NCI-H2029 (cell line): ENCODE measurements at places on chromosomes 2 and 18.
A peak's percentile ranks its signal among the peaks of the same experiment; 100 is the strongest.

DNA sequence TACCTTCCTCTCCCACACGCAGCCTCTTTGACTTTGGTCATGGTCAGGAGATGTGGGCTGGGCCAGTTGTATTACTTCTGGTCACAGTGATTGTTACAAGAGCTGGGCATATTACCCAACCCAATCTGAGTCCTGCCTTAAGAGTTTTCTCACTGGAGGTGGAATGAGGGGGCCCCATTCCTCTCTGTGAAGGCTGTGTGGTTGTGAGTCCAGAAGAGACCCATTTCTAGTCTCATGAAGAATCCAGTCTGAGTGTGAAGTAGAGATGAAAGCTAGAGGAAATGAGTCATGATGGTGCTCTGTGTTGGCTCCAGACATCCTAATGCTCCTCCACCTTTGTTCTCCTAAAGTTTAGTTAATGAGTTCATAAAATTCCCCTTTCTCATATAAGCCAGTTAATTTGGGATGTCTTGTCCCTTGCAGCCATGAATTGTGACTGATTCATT lies 50.8 kb upstream of the RASGRP3 start:
- DNase-seq = no peak

DNA sequence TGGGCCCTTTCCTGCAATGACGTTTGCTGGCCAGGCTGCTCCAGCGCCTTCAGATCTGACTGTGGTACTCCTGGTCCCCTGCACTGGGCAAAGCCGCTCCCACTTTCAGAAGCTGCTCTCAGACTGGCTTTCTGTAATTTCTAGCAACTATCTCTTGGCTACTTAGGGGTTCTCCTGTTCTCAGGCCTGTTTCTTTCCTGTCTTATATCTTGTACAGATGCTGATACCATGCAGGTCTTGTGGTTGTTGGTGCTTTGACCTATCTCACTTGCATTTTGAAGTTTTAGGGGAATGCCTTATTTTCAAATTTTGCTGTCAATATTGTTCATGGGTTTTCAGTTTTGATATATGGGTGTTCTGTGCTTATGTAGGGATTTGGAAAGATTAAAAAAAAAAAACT lies 145.8 kb downstream of the CLIP4 start:
- no peak for DNase-seq

GRCh38 chr2:106552921-106553320 lies 65.8 kb downstream of the CD8B2 start:
- DNase-seq = no peak

- DNase-seq = no peak
Measured at GRCh38 chr2:55102056-55102812, 52.0 kb upstream of the RTN4 start.

- no peak for DNase-seq
Measured at GRCh38 chr2:149832324-149832723, 244.7 kb upstream of the MMADHC start.

DNA sequence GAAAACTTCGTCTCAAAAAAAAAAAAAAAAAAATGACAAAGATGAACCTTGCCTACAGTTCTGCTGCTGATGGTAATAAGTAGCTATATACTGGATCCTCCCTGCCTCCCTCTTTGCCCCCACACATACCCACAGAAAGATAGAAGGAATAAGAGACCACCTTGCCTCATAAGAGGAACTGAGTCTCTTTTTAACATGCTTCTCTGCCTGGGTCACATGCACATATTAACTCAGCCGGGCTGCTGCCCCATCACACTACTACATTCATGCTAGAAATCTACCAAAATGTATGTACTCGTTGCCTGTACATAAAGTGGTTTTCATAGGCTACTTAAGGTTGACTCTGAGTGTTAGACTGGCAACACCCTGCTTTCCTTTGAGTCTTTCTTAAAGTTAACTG lies 78.9 kb upstream of the B3GNT2 start:
- DNase-seq = no peak

GRCh38 chr2:134739236-134739878 lies 20.6 kb upstream of the TMEM163 start:
- no peak for DNase-seq

DNA sequence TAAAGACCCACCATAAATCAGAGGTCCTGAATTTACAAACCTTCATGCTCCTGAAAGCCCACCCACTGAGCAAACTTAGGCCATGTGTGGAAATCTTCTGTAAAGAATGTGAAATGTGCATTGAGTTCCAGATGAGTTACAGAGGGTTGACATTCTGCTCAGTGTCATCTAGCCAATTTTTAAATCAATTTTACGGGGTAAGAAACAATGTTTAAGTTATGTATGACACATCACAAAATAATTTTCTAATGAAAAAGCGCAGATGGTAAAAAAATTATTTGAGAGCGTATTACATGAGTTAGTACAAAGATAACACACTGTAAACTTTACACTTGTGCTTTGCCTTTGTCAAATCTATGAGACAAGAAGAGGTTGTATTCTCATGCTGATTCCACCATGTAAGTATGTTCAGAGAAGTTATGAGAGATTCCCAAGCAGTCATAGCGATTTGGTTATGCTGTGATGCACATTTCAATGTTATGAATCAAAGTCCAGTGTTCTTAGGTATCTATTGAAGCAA lies 446.3 kb downstream of the ADCYAP1 start:
- no peak for DNase-seq

DNA sequence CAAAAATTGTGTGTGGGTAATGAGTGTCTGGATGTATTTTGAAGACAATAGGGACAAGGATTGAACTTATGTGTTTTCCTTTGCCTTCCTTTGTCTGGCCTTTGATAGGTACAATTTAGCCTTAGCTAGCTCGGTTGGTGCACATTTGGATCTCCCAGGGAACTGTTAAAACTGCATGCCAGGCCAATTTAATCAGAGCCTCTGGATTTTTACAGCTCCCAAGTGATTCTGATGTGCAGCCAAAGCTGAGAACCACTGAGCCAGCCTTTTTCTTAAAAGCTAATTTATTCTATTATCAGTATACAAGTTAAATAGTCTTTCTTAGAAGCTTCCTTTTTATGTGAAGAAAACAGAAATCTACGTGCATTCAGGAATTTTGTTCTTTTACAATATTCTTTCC lies 25.0 kb downstream of the PLEK start:
- no peak for DNase-seq

DNA sequence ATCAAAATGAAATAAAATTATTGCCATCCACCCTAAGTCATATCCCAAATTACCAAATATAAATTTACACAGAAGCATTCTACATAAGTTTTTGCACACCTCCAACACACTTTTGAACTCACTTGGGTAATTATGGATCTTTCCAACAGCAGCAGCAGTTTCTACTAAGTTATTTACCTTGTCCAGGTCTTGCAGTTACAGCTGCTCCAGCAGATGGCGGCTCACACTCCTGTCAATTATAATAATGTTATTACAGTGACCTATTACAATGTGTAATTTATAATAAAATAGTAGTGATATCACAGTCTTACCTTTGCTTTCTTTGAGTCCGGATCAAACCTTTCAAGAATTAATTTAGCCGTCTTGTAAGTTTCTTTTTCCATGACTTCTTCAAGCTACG lies 37.9 kb downstream of the LNPK start:
- no peak for DNase-seq

- DNase-seq = no peak
Measured at GRCh38 chr2:72132981-72133720, 14.5 kb downstream of the CYP26B1 start.

- DNase-seq = no peak
Measured at GRCh38 chr18:5620289-5620688, 76.5 kb upstream of the EPB41L3 start.

DNA sequence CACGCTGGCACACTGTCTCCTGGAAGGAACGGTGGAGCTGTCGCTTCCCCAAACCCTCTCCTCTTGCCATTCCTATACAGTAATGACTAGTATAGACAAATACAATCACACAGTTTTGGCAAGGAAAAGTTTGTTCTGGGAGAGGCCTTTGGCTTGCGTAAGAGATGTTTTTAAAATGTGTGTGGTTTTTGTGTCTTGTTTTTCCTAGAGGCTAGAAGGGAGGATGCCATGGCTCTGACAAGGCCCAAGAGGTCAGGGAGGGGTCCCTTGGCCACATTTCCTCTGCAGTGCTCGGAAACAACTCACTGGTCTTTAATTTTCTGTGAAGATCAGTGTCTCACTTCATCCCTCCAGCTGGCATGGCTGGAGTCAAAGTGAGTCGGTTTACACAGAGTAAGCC lies 195.9 kb downstream of the SH3RF3 start:
- no peak for DNase-seq

DNA sequence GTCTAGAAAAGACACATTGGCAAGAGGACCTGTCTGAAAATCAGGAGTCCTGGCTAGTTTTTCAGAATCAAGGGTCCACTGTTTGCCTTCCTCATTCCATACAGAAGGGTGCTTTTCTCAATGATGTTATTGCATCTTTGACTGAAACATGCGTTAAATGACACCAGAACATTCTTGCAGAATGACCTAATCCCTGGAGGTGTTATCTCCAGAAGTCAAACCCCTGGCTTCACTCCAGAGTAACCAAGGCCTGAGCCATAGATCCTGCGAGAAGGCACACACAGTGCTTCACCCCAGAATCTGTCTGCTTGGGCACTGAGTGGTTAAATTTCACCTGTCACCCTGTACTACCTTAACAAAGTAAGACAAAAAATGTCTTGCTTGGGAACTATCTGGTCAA lies 1055.2 kb upstream of the FANCL start:
- DNase-seq = peak; percentile 38

DNA sequence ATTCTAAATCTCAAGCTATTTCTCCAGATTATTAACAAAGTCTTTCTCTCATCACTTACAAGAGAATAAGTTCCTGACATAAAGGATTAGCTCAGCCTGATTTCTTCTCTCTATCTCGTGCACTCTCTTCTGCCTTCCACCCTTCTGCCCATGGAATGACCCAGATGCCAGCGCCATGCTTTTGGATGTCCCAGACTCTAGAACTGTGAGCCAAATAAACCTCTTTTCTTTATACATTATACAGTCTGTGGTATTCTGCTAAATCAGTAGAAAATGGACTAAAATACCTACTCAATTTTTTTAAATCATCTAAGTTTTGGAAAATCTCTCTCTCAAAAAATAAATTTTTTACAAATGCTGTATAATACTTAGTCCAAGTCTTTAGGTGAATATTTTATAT lies 218.6 kb downstream of the EXOC6B start:
- no peak for DNase-seq

DNA sequence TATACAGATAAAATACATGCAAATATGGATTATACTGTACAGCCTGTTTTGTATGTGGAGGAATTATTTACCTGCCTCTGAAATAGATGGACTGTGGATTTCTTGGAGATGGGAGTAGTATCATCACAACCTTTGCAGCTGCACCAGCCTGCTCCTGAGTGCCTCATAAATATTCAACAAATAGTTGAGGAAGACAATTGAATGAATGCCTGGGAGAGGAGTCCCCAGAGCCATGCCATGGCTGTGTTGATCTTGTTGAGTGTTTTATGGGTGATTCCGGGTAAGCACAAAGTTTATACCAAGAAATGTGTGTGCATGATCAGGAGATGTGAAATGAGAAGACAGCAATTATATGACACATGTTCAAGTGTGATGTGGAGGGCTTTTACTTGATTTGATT lies 225.0 kb downstream of the FHOD3 start:
- no peak for DNase-seq

- DNase-seq = no peak
Measured at GRCh38 chr2:174634130-174635014, 36.8 kb upstream of the WIPF1 start.

- DNase-seq = no peak
Measured at GRCh38 chr2:79131687-79132086, 11.4 kb downstream of the REG1A start.

GRCh38 chr2:17818235-17818815 lies 2.1 kb downstream of the MSGN1 start:
- no peak for DNase-seq

- DNase-seq = no peak
Measured at GRCh38 chr18:75538727-75539126, 111.2 kb upstream of the SMIM21 start.

DNA sequence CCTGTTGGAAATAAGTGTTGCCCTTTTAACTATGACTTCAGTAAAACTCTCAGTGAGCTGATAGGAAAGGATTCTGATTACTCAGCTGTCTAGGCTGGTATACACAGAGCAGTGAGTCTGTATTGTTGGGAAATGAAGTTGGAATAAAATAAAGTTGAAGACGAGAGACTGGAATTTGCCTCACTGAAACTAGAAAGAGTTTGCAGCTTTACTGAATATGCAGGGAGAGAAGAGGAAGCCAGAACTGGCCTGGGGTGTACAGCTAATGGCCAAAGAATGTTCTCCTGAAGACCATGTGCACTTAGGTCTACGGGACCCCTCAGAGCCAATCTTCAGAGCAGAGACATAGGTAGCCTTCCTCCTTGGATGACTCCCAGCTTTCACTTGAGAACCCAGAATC lies 26.5 kb downstream of the EIF4E2 start:
- no peak for DNase-seq

DNA sequence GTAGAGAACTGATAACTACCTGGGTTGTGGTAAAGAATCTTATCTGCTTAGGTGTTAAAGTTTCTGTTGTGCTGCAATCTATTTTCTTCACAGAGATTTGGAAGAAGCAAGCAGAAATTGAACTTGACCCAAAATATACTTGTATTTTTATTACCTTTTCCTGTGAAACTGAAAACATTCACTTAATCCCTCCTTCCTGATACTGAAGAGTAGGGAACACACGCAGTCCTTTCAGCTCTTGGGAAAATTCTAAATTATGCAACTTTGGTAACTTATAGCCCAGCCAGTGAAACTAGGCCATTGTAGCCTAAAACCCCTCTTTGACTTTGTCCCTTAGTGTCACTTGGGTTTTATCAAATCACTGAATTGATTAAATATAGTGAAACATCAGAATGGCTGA lies 128.4 kb upstream of the MEIS1 start:
- DNase-seq = no peak

- no peak for DNase-seq
Measured at GRCh38 chr2:55883829-55884228, 39.8 kb downstream of the EFEMP1 start.

GRCh38 chr2:64644458-64645382 lies 9.0 kb downstream of the SERTAD2 start:
- peak; percentile 48 for DNase-seq

DNA sequence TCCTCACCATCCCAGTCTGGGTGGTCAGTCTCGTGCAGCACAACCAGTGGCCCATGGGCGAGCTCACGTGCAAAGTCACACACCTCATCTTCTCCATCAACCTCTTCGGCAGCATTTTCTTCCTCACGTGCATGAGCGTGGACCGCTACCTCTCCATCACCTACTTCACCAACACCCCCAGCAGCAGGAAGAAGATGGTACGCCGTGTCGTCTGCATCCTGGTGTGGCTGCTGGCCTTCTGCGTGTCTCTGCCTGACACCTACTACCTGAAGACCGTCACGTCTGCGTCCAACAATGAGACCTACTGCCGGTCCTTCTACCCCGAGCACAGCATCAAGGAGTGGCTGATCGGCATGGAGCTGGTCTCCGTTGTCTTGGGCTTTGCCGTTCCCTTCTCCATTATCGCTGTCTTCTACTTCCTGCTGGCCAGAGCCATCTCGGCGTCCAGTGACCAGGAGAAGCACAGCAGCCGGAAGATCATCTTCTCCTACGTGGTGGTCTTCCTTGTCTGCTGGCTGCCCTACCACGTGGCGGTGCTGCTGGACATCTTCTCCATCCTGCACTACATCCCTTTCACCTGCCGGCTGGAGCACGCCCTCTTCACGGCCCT lies 11.2 kb downstream of the ACKR3 start:
- no peak for DNase-seq

- no peak for DNase-seq
Measured at GRCh38 chr18:39751161-39751560, 2185.6 kb upstream of the CELF4 start.
